Activated T-cell treated with anti-CD3 and anti-CD28 coated beads, Interleukin-2, amount 50 U/mL, for 48 hours (primary cell): ENCODE measurements at places on chromosomes 7 and 10.
A peak's percentile ranks its signal among the peaks of the same experiment; 100 is the strongest.

DNA sequence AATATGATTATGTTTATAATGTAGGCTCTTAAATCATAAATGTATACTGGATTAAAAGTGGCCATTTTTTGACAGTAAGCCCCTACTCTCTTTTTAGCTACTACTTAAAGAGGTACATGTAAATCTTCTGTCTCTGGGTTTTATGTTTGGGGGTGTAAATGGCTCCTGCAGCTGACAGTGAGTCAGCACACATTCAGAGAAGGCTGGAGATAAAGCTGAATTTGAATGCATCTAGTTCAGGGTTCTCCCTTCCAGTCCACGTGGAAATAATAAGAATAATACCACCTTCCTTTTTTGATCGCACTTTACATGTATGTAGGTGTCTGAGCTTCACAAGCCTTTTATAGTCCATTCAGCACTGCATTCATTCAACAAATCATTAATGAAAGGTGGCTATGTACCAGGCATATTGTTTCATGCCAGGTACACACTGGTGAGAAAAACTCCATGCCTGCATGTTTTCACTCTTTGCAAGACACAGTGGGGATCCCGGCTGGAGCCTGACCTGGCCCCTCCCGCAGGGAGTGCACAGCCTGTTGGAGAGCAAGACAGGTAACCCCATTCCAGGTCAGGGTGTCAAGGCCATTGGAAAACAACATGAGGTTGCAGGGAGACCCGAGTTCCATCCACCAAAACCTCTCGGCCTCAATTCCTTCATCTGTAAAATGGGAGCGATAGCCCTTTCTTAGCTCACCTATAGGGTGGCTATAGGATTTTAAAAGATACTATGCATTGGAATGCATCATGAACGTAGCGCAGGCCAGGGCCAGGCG, 107.5 kb upstream of the ANLN start:
- no peak for DNase-seq

- DNase-seq: no peak
These were observed 228.7 kb downstream of the REEP3 start for GRCh38 chr10:63749915-63750314.

DNA sequence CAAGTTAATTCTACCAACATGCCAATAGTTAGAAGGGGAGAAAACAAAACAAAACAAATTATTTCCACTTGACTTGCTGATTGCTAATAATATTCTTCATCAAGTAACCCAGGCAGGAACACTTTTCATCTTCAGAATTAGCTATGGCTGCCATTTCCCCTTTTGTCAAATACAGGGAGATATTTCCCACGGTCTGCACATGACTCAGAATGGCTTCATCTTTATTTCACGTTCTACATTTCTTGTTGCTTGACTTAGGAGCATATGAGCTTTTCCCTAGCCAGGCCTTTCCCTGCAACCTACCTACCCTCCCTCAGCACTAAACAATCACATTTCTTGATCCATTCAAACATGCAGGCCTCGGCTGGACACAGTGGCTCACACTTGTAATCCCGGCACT, 6.5 kb downstream of the CPVL start:
- DNase-seq: no peak

- DNase-seq: no peak
These were observed 18.1 kb upstream of the GSTK1 start for GRCh38 chr7:143245123-143245522.

- DNase-seq: no peak
These were observed 206.9 kb upstream of the MBL2 start for GRCh38 chr10:52979295-52979990.

DNA sequence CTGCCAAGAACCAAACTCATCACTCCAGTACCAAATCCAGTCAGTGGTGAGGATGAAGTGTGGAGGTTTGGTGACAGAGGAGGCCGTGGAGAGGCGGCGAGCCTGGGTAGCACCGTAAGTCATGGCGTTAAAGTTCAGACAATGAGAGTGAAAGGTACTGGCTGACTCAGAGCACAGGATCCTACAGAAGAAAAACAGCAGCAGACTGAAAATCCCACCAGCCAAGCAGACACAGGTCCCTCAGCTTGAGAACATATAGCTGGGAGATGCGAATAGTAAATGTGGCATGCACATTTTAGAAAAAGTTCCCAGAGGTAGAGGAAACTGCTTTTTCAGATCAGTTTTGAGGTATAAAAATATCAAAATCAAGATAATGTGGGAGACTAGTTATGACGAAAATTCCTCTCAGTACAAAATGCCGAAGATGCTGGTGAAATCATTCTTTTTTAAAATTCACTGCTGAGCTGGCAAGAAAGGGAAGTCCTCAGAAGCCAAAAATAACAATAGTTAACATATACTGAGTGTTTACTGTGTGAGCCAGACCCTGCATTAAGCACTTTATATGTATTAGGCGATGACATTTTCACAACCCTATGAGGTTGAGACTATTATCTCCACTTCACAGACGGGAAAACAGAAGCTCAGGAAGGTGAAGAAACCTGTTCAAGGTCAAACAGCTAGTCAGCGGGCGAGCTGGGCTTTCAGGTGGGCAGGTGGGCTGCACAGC, 20.9 kb downstream of the PARP12 start:
- no peak for DNase-seq

GRCh38 chr10:113127261-113127900, 177.3 kb downstream of the TCF7L2 start:
- no peak for DNase-seq

GRCh38 chr7:12571691-12572090, 1.2 kb downstream of the SCIN start:
- DNase-seq: no peak

- DNase-seq: no peak
These were observed 37.7 kb upstream of the FOXI2 start for GRCh38 chr10:127699311-127699710.

DNA sequence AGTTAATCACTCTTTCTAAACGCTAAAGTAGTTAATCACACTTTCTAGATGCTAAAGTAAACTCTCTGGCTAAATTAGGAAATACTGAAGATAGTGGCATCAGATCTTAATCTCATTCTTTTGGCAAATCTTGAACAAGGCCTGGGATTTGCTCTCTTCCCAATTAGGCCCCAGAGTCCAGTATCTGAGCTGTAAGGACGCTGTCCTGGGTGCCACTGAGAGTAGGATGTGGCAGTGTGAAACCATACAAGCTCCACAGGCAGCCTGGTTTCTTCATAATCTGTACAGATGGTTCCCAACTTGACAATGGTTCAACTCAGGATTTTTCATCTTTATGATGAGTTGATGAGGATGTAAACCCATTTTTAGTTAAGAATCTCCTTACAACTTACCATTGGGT, 36.9 kb downstream of the GRB10 start:
- DNase-seq: no peak

GRCh38 chr7:110061387-110061786, 1029.5 kb upstream of the LRRN3 start:
- no peak for DNase-seq

DNA sequence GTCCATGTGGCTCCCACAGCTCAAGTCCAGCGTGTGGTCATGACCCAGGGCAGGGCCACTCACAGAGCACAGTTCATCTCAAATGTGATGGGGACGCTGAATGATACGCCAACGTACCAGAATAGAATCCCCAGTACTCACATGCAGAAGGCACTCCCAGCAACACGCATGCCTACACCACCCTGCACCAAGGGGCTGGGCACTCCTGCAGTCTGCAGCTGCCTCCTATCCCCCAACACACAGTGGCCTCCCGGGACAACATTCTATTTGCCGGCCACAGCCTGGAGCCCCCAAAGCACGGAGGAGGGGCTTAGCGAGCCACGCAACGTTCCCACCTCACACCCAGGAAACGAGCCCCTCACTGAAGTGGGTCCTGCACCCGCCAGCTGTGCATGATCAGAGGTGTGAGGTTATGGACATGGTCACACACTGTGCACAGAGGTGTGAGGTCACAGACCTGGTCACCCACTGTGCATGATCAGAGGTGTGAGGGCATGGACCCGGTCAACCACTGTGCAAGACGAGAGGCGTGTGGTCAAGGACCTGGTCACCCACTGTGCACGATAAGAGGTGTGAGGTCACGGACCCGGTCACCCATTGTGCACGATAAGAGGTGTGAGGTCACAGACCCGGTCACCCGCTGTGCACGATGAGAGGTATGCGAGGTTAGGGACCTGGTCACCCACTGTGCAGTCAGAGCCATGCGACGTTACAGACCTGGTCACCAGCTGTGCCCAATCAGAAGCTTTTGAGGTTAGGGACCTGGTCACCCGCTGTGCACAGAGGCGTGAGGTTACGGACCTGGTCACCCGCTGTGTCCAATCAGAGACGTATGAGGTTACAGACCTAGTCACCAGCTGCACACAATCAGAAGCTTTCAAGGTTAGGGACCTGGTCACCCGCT, 182.8 kb downstream of the DIP2C start:
- no peak for DNase-seq

GRCh38 chr10:48818861-48819520, 120.6 kb downstream of the LRRC18 start:
- DNase-seq: no peak

DNA sequence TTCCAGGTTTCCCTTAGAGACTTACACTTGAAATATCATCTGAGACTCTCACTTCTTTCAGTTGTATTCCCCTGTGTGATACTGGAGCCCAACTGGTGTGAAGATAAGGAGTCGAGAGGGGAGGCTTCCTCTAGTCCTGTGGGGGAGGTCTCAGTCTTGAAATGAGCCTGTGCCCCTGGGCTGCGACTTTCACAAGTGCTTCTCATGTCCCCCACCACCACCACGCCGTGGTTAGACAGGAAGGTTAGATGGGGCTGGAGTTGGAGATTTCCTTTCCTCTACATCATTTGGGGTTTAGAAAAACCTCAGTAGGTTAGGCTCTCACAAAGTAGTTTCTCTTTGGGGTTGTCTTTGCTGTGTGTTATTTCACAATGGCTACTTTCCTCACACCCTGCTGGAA, 25.6 kb upstream of the MKX start:
- peak; percentile 41 for DNase-seq

DNA sequence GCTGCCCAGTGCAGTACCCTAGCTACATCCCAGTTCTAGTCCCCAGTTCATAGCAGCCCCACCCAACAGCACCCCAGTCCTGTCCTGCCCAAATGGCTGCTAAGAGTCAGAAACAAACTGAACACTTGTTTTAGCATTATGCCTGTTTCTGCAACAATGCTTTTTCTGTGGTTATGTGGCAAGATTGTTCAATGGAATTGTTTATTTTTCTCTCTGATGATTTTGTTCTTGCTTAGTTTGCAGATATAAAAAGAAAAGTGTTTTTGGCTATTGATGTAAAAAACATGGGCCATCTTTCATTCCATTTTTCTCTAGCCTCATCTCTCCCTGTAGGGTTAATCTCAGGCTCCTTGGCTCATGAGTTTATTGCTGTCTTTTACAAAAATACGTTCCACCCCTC, 42.5 kb downstream of the LRRC4 start:
- DNase-seq: no peak

GRCh38 chr10:23581906-23582450, 143.1 kb downstream of the OTUD1 start:
- no peak for DNase-seq

DNA sequence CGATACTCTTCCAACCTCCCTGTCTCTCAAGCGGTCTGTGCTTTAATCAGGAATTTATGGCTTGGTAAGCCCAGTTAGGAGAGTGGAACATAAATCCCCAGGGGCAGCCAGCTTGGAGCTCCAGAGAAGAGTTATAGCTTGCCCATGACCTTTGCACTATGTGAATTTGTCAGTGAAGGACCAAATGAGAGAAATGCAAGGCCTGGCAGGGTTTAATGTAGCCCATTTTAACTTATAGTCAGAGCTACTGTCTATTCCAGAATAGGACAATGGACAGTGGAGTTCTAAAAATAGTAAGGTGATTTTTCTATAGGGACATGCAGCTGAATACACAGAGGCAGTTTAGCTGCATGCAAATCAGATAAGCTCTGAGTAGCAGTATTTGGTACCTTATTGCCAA, 142.6 kb upstream of the CAV2 start:
- no peak for DNase-seq

GRCh38 chr10:117993166-117993565, 53.6 kb downstream of the RAB11FIP2 start:
- no peak for DNase-seq

DNA sequence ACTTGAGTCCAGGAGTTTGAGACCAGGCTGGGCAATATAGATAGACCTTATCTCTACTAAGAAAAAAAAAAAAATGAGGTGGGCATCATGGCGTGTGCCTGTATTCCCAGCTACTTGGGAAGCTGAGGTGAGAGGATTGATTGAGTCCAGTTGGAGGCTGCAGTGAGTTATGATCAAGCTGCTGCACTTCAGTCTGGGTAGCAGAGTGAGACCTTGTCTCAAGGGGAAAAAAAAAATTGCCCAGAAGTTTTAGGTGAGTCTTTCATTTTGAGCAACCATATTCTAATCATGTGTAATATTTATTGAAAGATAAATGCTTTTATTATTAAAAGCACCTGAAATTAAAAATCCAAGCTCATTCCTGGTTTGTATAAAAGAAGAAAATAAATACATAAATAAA, 13.1 kb downstream of the INPP5F start:
- no peak for DNase-seq

DNA sequence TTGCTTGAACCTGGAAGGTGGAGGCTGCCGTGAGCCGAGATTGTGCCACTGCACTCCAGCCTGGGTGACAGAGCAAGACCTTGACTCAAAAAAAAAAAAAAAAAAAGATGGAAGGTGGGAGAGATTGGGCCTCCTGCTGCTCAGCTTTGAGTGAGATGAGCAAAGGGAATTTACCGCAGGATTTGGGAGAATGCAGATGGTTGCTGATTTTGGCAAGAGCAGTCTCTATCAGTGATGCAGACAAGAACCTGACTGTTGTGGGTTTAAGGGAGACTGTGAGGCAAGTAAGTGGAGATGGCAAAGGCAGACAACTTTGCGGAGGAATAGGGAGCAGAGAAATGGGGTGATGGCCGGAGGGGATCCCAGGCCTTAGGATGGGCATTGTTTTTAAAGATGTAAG, 1140.8 kb upstream of the AUTS2 start:
- DNase-seq: no peak

GRCh38 chr10:53786236-53786900, 1013.8 kb upstream of the MBL2 start:
- no peak for DNase-seq

GRCh38 chr10:56805022-56805421, 444.0 kb upstream of the ZWINT start:
- DNase-seq: no peak
